Neuronal stem cell (in vitro differentiated cells): ENCODE measurements at places on chromosomes 2 and 18.

DNA sequence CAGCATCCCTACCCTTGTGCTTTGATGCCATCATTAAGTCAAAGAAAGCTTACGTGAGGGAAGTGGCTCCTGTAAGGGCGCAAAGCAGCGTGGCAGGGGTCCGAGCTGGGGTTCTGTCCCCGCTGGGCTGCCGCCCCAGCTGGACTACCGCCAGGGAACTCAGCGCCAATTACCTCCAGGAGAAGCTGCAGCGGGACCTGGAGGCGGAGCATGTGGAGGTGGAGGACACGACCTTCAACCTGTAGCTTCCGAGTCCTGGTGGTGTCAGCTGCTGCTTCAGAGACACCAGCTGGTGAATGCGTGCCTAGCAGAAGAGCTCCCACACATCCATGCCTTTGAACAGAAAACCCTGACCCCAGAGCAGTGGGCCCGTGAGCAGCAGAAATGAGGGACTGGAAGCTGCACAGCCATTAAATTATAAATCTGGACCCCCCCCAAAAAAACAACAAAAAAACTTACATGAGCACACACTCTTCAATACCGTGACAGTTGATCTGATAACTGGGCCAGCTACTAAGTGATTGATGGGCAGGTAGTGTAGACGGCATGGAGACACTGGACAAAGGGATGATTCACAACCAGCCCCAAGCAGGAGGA, 20.1 kb upstream of the YES1 start:
- no peak for DNase-seq

GRCh38 chr2:14126846-14127245, 505.7 kb upstream of the LRATD1 start:
- no peak for DNase-seq

GRCh38 chr2:232537499-232537898, 2.0 kb upstream of the CHRNG start:
- DNase-seq, result no peak

DNA sequence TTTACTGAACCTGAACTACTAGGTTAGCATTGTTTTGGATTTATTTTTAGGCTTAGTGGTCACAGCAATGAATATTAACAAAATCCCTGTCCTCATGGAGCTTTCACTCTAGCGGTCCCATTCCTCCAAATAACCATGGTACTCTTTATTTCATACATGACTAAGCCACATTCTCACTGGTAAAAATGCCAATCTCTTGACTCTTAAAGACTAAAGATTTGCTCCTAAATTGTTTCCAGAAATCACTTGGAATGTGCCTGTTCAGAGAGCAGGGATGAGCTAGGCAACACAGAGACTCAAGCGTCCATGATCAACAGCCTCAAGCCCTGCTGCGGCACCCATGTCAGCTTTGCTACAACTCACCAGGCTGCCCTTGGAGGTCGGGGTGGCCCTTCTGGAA, 13.5 kb downstream of the LMAN1 start:
- DNase-seq, result no peak

DNA sequence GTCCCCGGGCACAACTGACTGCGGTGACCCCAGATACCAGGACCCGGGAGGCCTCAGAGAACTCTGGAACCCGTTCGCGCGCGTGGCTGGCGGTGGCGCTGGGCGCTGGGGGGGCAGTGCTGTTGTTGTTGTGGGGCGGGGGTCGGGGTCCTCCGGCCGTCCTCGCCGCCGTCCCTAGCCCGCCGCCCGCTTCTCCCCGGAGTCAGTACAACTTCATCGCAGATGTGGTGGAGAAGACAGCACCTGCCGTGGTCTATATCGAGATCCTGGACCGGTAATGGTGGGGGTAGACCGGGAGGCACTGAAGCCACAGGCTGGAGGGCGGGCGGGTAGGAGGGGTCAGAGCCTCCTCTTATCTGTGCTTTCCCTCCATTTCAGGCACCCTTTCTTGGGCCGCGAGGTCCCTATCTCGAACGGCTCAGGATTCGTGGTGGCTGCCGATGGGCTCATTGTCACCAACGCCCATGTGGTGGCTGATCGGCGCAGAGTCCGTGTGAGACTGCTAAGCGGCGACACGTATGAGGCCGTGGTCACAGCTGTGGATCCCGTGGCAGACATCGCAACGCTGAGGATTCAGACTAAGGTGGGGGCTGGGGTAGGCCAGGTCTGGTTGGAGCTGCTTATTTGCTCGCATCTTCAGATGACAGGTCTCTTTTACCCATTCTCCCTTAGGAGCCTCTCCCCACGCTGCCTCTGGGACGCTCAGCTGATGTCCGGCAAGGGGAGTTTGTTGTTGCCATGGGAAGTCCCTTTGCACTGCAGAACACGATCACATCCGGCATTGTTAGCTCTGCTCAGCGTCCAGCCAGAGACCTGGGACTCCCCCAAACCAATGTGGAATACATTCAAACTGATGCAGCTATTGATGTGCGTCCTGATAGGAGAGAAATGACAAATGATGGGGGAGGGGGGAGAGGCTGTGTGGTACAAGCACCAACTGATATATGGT, 780 bp downstream of the HTRA2 start:
- no peak for DNase-seq
